Fibroblast of skin of back (primary cell): ENCODE measurements at places on chromosomes 11 and 22.

DNA sequence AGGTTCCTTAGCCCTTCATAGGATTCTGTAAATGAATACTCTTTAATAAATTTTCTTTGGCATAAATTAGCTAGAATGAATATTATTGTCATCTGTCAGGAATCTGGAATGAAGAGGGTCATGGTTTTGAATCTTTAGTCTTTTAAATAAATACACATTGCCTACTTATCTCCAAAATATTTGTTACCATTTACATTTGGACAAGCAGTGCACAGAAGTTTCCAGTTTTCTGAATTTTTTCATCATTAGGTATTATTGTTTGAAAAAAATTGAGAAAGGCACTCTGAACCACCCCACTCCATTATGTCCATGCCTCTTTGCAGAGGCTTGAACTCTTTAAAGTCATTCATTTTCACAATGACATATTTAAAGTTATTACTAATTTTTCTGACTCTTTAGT, 549.0 kb upstream of the LUZP2 start:
- peak; percentile 75 for DNase-seq

GRCh38 chr22:43113526-43114251, 3.1 kb downstream of the BIK start:
- no peak for DNase-seq

GRCh38 chr11:69605737-69606526, 35.0 kb upstream of the CCND1 start:
- no peak for DNase-seq

DNA sequence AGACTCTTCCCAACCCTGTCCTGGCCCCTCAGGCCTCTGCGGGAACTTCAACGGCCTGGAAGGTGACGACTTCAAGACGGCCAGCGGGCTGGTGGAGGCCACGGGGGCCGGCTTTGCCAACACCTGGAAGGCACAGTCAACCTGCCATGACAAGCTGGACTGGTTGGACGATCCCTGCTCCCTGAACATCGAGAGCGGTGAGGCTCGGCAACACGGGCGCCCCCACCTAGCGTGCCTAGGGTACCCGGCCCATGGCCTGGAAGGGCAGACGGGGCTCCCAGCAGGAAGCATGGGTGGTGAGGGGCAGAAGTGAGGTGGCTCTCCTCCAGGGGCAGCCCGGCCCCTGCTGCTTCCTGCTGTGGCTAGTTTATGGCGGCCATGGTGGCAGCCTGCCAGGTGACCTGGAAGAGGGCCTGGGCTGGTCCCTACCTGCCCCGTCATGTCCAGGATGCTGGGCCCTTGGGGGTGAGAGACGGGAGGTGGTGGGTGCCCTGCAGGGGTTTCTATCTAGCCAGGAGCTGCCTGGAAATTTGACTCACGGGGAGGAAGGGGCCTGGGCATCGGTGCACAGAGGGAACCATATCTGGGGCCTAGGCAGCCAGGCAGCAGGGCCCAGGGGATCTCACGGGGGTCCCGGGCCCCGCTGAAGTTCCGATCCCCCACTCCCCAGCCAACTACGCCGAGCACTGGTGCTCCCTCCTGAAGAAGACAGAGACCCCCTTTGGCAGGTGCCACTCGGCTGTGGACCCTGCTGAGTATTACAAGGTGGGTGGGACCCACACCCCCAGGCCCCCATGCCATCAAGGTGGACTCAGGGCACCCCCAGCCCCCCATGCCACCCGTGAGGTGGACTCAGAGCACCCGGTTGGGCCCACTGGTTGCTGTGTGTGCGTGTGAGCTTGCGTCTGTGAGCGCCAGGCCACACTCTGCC, 9.2 kb downstream of the MUC2 start:
- DNase-seq, result no peak

- no peak for DNase-seq
Measured at GRCh38 chr11:77201991-77202841, 74.2 kb downstream of the MYO7A start.

GRCh38 chr11:282171-282570, 4.0 kb downstream of the NLRP6 start:
- DNase-seq, result no peak

DNA sequence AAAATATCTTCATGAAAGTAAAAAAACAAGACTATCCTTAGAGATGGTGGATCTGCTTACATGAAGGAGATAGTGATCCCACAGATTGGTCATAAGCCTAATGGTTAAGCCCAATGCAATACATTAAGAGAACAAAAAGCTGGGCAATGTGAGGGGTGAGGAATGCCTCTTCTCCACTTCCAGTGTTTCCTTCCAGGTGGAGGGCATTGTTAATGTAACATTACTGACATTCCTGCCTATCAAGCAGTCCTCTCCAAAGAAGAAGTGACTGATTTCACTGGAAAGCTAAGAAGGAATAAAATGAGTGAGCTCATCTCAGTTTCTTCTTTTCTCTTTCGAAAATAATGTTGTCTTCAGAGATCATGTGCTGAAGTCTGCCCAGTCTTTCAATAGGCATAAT, 207.8 kb downstream of the RAB38 start:
- DNase-seq, result no peak

GRCh38 chr11:88398372-88398771, 60.8 kb upstream of the CTSC start:
- DNase-seq, result peak; percentile 81

- DNase-seq, result no peak
Measured at GRCh38 chr11:96391698-96392307, 2.0 kb downstream of the JRKL start.

DNA sequence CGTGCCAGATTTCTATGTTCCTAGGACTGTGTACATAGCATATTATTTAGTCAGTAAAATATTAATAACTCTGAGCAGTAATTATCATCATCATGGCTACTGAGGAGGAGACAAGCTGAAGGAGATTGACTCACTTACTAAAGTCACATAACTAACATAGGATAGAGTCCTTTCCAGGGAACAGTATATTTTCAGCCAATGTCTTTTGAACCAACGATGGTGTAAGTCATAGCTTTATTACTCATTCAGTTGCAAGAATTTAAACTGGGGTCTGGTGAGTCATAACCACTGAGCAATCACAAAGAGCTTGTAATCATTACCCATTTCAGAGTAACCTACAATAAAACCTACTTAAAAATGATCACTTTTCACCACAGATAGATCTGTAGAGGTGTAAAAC, 1564.8 kb upstream of the TENM4 start:
- DNase-seq, result peak; percentile 91

DNA sequence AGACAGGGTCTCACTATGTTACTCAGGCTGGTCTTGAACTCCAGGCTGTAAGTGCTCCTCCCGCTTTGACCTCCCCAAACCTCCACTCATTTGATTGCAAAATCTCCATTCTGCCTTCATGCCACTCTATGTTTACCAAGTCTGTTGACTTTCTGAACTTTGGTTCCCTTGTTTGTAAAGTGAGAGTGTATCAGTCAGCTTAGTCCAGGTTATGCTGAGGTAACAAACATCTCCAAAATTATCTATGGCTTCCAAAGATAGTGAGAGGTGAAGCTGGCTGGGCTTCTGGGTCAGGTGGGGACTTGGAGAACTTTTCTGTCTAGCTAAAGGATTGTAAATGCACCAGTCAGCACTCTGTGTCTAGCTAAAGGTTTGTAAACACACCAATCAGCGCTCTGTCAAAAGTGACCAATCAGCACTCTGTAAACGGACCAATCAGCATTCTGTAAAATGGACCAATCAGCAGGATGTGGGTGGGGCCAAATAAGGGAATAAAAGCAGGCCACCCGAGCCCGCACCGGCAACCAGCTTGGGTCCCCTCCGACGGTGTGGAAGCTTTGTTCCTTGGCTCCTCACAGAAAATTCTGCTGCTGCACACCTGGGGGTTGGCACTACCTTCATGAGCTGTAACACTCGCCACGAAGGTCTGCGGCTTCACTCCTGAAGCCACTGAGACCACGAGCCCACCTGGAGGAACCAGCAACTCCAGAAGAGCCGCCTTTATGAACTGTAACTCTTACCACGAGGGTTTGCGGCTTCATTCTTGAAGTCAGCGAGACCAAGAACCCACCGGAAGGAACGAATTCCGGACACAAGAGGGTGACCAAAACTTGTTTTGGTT, 109.3 kb downstream of the MIAT start:
- no peak for DNase-seq

- DNase-seq, result peak; percentile 82
Measured at GRCh38 chr11:29135504-29135903, 881.3 kb downstream of the KCNA4 start.

- no peak for DNase-seq
Measured at GRCh38 chr11:15558513-15559181, 443.9 kb downstream of the INSC start.
